ENCODE measurements at places on chromosomes 12 and 14.
A peak's percentile ranks its signal among the peaks of the same experiment; 100 is the strongest.

DNA sequence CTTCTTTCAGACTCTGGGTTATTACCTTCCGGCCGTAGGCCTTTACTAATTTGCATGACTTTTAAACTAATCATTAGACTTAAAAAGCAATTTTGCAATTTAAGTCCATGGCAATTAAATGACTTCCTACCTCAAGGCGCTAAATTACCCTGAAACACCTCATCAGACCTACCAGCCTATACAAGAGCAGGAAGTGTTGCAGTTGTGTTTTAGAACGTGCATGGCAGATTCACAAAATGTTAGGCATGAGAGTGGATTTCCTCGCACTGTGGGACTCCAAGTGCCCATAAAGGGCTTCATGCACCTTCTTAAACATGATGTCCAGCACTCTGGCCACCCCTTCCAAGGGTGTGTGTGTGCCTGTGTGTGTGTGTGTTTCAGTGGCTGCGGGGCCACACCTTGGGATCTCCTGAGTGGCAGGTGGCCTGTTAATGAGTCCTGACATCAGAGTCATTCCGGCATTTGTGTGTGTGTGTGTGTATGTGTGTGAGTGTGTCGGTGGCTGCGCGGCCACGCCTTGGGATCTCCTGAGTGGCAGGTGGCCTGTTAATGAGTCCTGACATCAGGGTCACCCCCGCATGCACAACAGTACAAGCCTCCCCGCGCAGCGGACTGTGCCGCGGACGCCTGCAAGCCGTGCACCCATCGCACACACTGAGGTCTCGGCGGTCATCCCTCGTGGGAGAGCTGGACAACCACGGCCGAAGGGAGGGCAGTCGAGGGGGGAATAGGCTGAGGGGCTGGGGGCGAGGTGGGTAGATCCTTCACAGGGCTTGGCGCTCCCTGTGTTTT is 900 bp downstream of the C2CD5 start:
- no peak for DNase-seq

- DNase-seq, result no peak
Measured at GRCh38 chr12:130593056-130593455, 123.0 kb downstream of the RIMBP2 start.

GRCh38 chr14:23704890-23705289 is 68.7 kb downstream of the DHRS2 start:
- no peak for DNase-seq

- no peak for DNase-seq
Measured at GRCh38 chr12:110744151-110744571, 1.5 kb upstream of the PPP1CC start.

DNA sequence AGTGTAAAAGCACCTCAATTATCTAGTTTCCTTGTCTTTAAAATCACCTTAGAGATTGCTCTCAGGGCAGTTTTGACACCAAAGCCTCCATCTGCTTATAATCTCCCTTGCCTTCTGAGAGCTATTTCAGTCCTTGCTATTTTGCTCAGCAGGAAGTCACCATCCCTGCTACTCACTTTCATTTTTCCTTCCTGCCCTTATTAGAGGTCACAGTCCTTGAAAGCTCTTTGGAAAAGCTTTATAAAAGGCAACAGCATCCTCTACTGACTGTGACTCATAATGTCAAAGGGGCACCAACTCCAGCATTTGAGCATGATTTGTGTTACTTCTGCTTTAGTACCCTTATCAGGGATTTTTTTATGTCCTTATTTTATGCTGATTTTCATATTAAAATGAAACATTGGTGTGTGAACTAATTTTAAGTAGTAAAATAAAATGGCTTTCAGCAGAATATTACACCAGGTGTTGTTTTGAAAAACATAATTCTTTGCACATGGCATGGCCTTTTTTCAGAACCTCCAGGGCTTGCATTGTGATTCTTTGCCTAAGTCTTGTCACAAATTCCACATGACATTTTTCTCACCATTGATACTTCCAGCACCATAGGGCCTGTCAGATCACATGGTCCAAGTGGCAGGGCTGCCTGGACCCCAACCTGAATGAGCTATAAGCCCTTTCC is 213.0 kb downstream of the ADAMTS20 start:
- DNase-seq, result no peak

DNA sequence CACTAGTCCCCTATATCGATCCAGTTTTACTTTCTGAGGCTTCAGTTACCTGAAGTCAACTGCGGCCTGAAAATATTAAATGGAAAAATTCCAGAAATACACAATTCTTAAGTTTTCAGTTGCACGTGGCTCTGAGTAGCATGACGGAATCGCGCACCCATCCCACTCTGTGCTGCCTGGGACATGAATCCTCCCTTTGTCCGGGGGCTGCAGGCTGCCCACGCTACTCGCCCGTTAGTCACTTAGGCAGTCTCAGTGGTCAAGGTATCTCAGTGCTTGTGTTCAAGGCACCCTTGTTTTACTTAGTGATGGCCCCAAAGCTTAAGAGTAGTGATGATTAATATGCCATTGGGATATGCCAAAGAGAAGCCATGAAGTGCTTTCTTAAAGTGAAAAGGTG is 46.6 kb downstream of the LGMN start:
- DNase-seq, result no peak

DNA sequence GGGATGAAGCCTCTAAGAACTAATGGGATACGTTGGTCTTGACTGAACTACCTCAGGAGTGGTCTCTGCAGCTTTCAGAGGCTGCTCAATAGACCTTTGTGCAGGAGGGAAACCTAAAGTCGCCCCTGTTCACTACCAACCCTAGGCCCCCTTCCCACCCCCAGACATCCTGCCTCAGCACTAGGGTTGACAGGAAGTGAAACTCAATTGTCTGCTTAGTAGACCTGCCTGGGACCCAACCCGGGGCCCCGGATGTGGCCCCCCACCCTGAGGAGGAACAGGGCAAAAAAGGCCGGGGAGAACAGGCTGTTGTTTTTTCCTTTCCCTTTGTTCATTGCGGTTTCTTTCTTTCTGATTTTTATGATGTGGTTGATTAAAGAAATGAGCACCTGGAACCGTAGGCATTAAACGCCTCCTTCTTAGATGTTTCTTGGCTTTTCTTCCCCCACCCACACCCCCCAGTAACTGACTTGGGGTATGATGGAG is 1.6 kb upstream of the DGKA start:
- peak; percentile 52 for DNase-seq

DNA sequence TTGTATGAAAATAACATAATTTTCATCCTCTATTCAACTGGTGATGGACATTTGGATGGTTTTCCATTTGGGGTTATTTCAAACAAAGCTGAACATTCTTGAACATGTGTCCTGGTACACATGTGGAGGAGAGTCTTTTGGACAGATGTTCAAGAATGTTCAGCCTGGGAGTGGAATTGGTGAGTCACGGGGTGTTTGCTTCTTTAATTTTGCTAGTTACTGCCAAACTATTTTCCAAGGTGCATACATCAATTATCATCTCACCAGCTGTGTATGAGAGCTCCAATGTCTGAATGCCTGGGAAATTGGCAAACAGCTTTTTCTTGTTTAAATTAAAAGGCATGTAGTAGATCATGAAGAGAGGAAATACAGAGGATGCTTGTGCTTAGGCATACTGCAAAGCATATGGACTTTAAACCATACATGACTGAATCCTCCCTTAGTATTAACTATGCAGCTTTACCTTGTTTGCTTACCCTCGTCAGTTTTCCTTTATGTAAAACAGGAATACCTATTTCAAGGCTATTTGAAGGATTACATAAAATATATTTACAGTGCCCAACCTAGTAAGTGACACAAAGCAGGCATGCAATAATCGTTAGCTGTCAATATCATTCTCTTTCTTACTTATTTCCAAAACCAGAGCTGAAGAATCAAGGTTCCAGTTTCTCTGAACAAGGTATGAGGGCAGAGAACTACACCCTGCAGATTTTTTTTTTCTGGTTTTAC is 152.1 kb downstream of the ITPR2 start:
- DNase-seq, result no peak

- DNase-seq, result no peak
Measured at GRCh38 chr12:72246370-72246769, 25.8 kb upstream of the TRHDE start.

GRCh38 chr14:102913341-102914211 is 8.9 kb upstream of the AMN start:
- DNase-seq, result no peak

- no peak for DNase-seq
Measured at GRCh38 chr12:78315028-78315427, 484.3 kb downstream of the NAV3 start.

GRCh38 chr12:1162081-1162760 is 171.2 kb downstream of the ERC1 start:
- DNase-seq, result no peak

- DNase-seq, result peak; percentile 28
Measured at GRCh38 chr12:64796205-64796845, 28.1 kb upstream of the TBC1D30 start.

- DNase-seq, result no peak
Measured at GRCh38 chr12:44296624-44297197, 460.8 kb downstream of the TMEM117 start.

- no peak for DNase-seq
Measured at GRCh38 chr12:131720241-131720640, 9.4 kb downstream of the SFSWAP start.

- no peak for DNase-seq
Measured at GRCh38 chr12:52581066-52581465, 7.4 kb upstream of the KRT74 start.

- DNase-seq, result no peak
Measured at GRCh38 chr12:51687614-51688013, 96.6 kb downstream of the SCN8A start.

- no peak for DNase-seq
Measured at GRCh38 chr12:6936636-6937480, 6.8 kb upstream of the RNU7-1 start.

DNA sequence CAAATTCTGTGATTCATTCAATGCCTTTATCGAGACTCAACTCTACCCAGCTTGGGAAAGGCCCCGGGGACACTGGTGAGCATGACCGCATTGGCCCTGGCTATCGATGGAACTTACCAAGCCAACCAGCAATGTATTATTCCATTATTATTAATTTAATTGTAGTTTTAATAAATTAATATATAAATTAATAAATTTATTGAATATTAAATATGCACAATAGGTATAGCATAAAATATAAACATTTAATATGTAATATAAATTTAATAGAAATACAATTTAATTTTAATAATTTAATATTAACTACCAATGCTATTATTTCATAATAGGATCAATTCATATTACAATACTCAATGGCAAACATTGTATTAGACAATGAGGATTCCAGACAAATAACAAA is 163.4 kb downstream of the DPF3 start:
- DNase-seq, result no peak
